ENCODE measurements at places on chromosomes 3 and 15.

- DNase-seq, result peak; percentile 26
Measured at GRCh38 chr3:16290827-16291196, 25.8 kb downstream of the OXNAD1 start.

DNA sequence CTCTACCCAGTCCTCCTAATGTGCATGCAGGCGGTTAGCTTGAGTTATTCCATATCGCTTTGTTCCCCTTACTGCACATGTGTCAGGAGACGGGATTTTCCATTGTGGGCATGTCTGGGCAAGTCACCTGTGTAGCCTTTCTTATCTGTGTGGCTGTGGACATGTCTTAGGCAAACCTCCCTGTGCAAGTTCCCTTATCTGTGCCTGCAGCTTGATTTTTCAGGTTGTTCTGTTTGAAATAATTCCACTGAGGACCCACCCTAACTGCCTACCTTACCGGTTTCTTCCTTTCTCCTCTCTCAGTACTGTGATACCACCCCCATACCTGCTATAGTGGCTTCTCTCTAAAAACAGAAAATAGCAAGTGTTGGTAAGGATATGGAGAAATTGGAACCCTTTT, 113.6 kb downstream of the NEO1 start:
- no peak for DNase-seq

GRCh38 chr3:128794770-128795649, 69.0 kb downstream of the RAB7A start:
- DNase-seq, result peak; percentile 80

- DNase-seq, result peak; percentile 28
Measured at GRCh38 chr15:67882487-67883233, 42.8 kb upstream of the RNU6-1 start.

DNA sequence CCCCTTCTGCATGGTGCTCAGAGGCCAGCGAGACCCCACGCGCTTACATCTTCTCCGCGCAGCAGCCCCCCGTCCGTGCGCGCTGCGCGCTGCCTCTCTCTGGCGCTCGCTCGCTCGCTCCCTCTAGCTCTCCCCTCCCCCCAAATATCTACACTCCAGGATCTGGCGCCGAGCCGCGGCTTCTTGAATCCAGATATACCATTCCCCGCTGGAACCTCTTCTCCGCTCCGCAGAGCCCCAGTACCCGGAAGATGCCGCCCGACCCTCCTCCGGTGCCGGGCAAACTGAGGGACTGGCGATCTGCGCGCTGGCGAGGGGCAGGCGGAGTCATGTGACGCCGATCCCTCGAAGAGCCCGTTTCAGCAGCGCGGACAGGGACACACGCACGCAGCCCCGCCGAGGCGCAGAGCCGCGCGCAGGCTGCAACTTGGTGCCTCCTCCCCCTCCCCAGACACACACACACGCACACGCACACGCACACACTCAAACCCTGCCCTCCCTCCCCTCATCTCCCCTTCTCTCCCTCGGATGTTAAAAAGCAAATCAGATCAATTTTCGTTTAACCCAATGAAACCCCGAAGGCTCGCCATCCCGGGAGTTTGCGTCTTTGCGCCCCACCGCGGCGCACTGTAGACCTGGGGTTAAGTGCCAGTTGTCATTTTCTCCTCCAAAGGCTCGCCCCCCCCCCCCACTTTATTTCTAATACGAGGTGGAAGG, at the start of gene RASGRF1:
TSS of gene RASGRF1 (minus strand) at position 294 of the 717 bp plus-strand sequence. CDS start at position 12, 282 bp downstream.
- DNase-seq, result no peak

GRCh38 chr15:93201940-93202339, 112.9 kb upstream of the RGMA start:
- DNase-seq, result no peak

DNA sequence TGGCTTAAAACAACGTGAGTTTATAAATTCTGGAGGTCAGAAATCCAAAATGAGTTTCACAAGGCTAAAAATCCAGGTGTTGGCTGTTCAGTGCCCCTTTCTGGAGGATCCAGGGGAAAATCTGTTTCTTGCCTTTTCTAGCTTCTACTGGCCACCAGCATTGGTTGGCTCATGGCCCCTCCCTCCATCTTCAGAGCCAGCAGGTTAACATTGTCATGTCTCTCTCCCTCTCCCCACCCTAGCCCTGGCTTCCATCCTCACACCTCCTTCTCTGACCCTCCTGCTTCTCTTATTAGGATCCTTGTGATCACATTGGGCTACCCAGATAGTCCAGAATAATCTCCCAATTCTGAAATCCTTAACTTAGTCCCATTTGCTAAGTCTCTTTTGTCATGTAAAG, 32.9 kb upstream of the MGLL start:
- no peak for DNase-seq

- DNase-seq, result no peak
Measured at GRCh38 chr3:124209426-124209825, 217.5 kb upstream of the ROPN1 start.

- DNase-seq, result no peak
Measured at GRCh38 chr3:69367586-69367985, 18.3 kb downstream of the FRMD4B start.

DNA sequence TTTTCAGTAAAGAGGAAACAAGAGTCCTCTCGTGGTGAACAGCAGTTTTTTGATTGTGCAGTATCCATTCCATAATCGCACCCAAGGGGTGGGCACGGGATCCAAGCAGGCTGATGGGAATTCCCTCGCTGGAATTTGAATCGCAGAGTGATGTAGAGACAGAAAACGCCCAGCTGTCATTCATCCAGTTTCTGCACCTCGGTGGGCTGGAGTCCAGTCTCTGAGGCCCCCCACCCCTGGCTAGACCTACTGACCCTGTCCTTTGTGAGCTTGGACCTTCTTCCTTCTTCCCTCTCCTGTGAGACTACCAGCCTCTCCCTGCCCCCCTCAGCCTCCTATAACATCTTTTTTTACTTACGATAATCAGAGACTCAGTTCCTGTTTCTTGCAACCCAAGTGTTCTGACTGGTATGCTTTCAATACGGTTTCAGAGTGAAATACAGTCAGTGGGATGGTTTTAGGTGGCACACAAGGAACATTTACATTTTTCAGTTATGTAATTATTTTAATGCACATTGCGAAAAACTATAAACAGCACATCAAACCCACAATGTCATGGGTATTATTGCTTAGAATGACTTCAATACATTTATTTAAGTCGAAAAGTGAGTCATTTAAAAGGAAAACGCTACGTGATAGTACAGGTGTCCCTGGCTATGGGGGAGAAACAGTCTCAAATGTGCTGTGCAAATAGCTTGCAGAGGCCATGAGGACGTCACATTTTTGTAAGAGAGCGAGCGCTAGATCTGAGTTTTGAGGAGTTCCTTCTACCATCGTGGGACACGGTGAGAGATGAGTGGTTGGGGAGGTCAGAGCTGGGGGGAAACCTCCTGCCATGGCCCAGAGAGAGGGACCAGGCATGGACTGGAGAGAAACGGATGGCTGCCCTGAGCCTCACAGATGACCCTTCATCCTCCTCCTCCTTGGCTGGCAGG, 37.5 kb upstream of the CHST2 start:
- DNase-seq, result peak; percentile 91

DNA sequence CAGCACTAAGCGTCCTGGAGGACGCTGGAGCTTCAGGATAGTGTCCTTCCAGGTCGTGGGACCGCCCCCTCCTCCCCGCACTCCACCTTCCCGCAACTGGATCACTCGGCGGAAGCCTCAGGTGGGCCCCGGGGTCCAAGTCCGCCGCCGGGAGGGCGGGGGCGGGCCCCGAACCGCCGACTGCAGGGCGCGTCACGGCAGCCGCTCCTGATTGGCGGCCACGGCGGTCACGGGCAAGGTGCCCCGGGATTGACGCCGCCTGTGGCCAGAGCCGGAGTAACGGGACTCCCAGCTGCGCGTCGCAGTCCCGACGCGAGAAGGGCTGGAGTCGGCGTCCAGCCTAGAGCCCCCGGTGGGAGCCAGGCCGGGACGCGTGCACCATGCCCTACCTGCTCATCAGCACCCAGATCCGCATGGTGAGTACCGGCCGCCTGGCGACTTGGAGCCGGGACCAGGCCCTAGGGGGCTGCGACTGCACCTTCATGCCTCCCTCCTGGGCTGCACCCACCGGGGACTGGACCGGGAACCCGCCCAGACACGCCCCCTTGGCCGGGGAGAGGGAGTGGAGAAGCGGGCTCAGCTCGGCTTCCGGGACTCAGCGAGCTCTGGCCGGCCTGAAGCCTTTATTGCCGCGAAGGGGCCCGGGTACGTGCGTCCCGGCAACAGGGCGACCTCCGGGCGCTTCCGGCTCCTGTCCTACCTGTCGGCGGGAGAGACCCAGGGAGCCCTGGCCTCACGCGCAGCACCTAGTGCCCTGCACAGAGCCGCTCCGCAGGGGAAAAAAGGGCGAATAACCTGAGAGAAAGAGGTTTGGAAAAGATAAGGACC, at the start of gene GCHFR:
TSS of gene GCHFR (plus strand) at position 268 of the 828 bp plus-strand sequence. CDS start at position 381, 113 bp downstream.
- peak; percentile 88 for DNase-seq
